ENCODE measurements at places on chromosomes 3 and 15. TPM values are rescaled to one million over a fixed set of nuclear protein-coding genes. Genes with fewer than 3 reads are reported as not detected.

Gene SMCO1
- polyA plus RNA-seq, result not detected

- H3K27me3 ChIP-seq, result no peaks in the 10 kb centered on the region
- peak overlapping the region; percentile 67 for H3K27ac ChIP-seq
- H3K4me1 ChIP-seq, result no peaks in the 10 kb centered on the region
- H3K36me3 ChIP-seq, result no peaks in the 10 kb centered on the region
- DNase-seq, result peak; percentile 60
Measured at GRCh38 chr3:194632809-194633348, 340 bp downstream of the TMEM44 start.

Gene PAK6
- 1.2 TPM for polyA plus RNA-seq

GRCh38 chr3:1446531-1446930 is 353.7 kb downstream of the CNTN6 start:
- no peak for DNase-seq
- no peaks in the 10 kb centered on the region for H3K36me3 ChIP-seq
- no peaks in the 10 kb centered on the region for H3K27me3 ChIP-seq
- H3K4me1 ChIP-seq, result no peaks in the 10 kb centered on the region
- no peak overlapping the region for H3K4me3 ChIP-seq
- no peak overlapping the region for H3K27ac ChIP-seq

DNA sequence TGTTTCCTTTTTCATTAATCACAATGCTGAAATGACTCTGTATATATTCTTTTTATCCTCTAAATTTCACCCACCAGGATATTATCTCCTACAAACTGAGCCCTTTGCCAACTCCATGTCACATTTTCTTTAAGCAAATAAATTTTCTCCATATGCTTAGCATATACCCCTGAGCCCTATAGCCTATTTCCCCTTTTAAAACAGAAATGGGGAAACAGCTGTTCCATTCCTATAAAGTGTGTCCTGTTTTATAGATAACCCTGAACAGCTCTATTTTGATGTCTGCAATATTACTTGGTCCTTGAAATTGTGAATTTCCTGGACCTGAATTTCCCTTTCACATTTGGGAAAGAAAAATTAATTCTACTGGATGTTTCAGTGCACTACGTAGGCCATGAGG is 15.6 kb upstream of the FILIP1L start:
- H3K27ac ChIP-seq, result no peak overlapping the region
- no peaks in the 10 kb centered on the region for H3K36me3 ChIP-seq
- no peaks in the 10 kb centered on the region for H3K27me3 ChIP-seq

DNA sequence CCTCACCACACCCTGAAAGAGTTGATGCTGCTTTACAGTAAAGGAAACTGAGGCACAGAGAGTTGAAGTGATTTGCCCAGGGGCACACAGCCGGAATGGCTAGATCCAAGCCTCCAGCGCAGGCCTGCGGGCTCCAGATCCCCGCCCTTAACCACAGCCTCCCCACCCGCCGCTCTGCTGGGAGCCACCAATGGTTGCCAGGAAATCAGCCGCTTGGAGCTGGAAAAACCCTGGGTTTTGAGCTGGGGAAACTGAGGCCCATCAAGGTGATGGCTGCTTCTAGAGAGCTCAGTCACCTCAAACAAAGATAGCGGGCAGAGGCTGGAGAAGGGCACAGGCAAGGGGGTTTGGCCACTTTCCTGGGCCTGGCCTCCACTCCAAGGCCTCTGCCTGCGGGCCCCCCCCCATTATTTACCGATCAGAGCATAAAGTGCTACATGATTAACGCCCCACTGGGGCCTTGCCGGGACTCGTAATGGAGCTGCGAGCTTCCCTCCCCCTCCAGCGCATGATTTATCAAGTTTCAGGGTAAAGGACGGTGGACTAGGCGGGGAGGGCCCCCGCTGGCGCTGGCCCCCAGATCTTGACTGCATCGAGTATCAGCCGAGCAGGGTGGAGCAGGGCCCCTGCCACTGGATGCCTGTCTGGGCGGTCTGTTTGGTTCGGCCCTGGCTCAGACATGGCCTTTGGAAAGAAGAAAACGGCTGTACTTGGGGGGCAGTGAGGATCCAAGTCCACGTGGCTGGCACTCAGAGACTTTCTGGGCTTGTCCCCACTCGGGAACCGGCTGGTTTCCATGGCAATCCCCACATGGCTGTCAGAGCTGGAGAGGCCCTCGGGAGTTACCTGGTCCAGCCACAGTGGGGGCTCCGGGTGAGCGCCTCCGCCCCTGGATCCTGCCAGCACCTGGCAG is 9.1 kb downstream of the PLXND1 start:
- H3K4me3 ChIP-seq, result no peak overlapping the region
- H3K4me1 ChIP-seq, result peaks cover 79% of the 10 kb centered on the region
- DNase-seq, result no peak

DNA sequence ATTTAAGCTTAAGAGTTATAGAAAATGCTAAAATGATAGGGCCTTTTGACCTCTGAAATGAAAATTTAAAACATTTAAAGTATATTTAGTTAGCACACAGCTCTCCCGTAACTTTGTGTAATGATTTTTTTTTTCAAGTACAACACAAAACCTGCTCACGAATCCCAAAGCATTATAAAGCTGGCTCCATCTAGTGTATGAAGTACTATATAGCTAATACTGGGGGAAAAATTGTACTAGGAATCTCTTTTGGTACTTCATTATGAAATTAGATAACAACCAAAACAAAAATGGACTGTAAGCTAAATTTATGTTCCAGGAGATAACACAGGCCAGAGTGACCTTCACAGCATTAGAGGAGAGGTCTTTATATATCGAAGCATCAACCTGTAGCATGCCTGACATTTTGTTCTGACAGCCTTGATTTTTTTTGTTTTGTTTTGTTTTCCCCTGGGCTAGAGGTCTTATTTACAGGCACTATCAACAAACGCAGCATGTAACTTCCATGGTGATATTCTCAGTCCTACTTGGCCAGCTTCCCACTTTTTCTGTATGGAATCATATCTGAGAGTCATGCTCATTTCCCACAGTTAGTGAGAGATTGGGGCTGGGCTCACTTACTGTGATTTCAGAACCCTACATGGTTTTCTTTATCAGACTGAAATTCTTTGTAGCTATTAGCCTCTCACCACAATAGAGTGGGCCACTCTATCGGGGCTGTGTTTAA is 116.3 kb downstream of the MITF start:
- no peak for DNase-seq
- no peak overlapping the region for H3K27ac ChIP-seq
- no peak overlapping the region for H3K4me3 ChIP-seq
- no peaks in the 10 kb centered on the region for H3K27me3 ChIP-seq
- H3K4me1 ChIP-seq, result no peaks in the 10 kb centered on the region

DNA sequence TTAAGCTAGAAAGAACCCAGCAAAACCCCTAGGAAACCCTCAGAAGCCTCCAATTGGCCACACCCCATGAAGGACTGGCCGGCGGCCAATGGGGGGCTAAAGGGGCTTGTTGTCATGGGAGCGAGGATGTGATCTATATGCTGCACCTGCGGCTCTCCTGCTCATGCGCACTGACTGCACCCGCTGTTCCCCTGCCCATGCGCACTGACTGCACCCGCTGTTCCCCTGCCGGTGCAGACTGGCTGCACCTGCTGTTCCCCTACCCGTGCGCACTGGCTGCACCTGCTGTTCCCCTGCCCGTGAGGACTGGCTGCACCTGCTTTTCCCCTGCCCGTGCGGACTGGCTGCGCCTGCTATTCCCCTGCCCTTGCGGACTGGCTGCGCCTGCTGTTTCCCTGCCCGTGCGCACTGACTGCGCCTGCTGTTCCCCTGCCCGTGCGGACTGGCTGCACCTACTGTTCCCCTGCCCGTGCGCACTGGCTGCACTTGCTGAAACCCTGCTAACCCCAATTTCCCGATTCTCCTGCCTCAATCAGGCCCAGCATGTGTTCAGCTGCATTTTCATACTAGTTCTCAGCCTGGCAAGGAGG is 16.8 kb upstream of the MCCC1 start:
- DNase-seq, result no peak
- peaks cover 33% of the 10 kb centered on the region for H3K27me3 ChIP-seq
- H3K4me3 ChIP-seq, result no peak overlapping the region

DNA sequence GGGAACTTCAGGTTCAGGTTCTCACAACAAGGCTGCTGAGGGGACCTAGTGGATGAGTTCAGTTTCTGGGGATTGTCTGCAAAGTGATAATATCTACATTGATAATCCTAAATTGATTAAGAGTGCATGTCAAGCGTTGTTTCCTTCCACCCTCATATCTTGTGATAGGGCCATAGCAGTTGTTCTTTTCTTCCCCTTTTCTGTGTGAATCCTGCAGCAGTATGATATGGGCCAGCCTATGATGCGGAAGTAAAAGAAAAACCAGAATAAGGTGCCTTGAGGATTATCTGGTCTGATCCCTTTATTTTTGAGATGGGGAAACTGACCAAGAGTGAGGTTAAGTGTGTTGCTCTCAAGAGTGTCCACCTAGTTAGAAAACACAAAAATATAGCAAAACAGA is 86.2 kb downstream of the MITF start:
- H3K4me1 ChIP-seq, result peaks cover 15% of the 10 kb centered on the region
- H3K36me3 ChIP-seq, result no peaks in the 10 kb centered on the region
- no peaks in the 10 kb centered on the region for H3K27me3 ChIP-seq
- H3K27ac ChIP-seq, result no peak overlapping the region
- DNase-seq, result no peak

DNA sequence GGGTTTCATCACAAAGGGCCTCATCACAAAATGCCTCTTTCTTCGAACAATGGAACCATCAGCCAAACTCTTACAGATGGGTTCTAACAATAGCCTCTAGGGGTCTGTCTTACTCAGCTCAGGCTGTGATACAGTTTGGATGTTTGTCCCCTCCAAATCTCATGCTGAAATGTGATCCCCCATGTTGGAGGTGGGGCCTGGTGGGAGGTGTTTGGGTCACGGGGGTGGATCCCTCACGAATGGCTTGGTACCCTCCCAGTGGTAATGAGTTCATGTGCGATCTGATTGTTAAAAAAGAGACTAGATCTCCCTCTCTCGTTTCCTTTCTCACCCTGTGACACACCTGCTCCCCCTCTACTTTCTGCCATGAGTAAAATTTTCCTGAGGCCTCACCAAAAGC is 47.9 kb upstream of the LIPC start:
- H3K27ac ChIP-seq, result no peak overlapping the region
- DNase-seq, result no peak
- no peaks in the 10 kb centered on the region for H3K36me3 ChIP-seq
- H3K4me1 ChIP-seq, result no peaks in the 10 kb centered on the region

DNA sequence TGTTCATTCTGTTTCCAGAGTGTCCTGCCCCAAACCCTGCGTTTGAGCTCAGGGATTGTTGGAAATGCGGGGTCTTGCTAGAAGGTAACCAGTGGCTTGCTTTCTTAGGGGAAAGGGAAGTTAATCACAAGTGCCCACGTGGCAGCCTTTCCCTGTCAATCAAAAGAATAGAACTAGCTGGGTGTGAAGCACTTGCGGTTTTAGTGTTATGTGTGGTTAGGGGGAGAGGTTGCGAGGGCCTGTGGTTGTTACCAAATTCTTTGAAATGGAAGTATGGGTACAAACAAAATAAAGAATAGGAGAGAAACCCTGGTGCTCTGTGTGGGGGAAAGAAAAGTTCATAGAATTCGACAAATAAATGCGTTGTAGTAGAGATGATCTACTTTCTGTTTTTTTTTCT is 67.6 kb downstream of the FNDC3B start:
- H3K4me1 ChIP-seq, result no peaks in the 10 kb centered on the region
- DNase-seq, result no peak
- peak overlapping the region; percentile 67 for H3K27ac ChIP-seq
- no peaks in the 10 kb centered on the region for H3K36me3 ChIP-seq

GRCh38 chr15:63481105-63481810 is 23.1 kb upstream of the USP3 start:
- H3K4me1 ChIP-seq, result no peaks in the 10 kb centered on the region
- H3K27me3 ChIP-seq, result no peaks in the 10 kb centered on the region
- H3K36me3 ChIP-seq, result no peaks in the 10 kb centered on the region
- no peak overlapping the region for H3K4me3 ChIP-seq
- DNase-seq, result no peak

Gene PIGZ
- polyA plus RNA-seq, result 60.8 TPM

Gene MEX3B
- 1.0 TPM for polyA plus RNA-seq

- no peak for DNase-seq
- no peak overlapping the region for H3K4me3 ChIP-seq
- H3K27me3 ChIP-seq, result no peaks in the 10 kb centered on the region
- H3K27ac ChIP-seq, result no peak overlapping the region
Measured at GRCh38 chr3:4634894-4635293, 141.7 kb downstream of the ITPR1 start.

Gene FMN1
- 5.9 TPM for polyA plus RNA-seq

Gene GABRR3
- not detected for polyA plus RNA-seq

Gene EFCC1
- polyA plus RNA-seq, result 0.46 TPM

- H3K4me3 ChIP-seq, result no peak overlapping the region
- peak; percentile 84 for DNase-seq
- H3K27ac ChIP-seq, result peak overlapping the region; percentile 19
- H3K27me3 ChIP-seq, result no peaks in the 10 kb centered on the region
- peaks cover 24% of the 10 kb centered on the region for H3K4me1 ChIP-seq
Measured at GRCh38 chr3:13484851-13485590, 4.9 kb downstream of the HDAC11 start.

Gene ADCY5
- polyA plus RNA-seq, result 1.4 TPM

DNA sequence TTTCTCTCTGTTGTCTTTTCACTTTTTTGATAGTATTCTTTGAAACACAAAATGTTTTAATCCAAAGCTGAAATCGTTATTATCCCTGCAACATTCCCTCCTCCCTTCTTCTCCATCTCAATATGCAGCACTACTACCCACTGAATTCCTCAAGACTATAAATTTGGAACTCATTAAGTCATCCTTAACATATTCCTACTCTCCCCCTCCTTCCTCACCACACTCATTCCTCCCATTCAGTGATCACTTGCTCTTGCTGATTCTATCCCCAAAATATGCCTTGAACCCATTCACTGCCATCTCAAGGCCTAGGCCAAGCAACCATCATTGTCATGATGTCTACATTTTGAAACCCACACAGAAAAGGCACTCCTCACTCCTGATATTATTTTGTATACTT is 2.4 kb upstream of the PIK3R4 start:
- peak overlapping the region; percentile 91 for H3K27ac ChIP-seq
- no peak for DNase-seq
- H3K36me3 ChIP-seq, result no peaks in the 10 kb centered on the region

Gene PPP1R2
- 31.8 TPM for polyA plus RNA-seq

DNA sequence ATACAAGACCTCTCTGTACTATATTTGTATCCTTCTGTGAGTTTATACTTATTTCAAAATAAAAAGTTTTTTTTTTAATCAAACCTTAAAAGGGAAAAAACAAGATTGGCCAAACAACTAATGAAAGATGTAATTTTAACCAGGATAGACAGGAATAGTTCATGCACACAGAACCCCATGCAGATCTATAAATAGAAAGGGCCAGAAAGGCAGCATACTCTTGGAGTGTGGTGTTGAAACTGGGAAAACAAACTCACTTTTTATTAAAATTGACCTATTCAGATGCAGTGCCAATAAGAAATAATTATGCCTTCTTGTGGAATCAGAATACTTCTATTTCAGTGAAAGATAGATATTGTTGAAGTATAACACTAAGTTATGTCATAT is 204.6 kb downstream of the PLCL2 start:
- H3K4me3 ChIP-seq, result no peak overlapping the region
- no peaks in the 10 kb centered on the region for H3K36me3 ChIP-seq
- no peak overlapping the region for H3K27ac ChIP-seq
- no peaks in the 10 kb centered on the region for H3K27me3 ChIP-seq
- no peaks in the 10 kb centered on the region for H3K4me1 ChIP-seq
- no peak for DNase-seq

All from sigmoid colon (tissue), 7 donors.